ENCODE measurements at places on chromosomes 1 and 21. TPM values are rescaled to one million over a fixed set of nuclear protein-coding genes. Genes with fewer than 3 reads are reported as not detected.

GRCh38 chr1:29390075-29390474 lies 153.8 kb downstream of the PTPRU start:
- no peak for DNase-seq

DNA sequence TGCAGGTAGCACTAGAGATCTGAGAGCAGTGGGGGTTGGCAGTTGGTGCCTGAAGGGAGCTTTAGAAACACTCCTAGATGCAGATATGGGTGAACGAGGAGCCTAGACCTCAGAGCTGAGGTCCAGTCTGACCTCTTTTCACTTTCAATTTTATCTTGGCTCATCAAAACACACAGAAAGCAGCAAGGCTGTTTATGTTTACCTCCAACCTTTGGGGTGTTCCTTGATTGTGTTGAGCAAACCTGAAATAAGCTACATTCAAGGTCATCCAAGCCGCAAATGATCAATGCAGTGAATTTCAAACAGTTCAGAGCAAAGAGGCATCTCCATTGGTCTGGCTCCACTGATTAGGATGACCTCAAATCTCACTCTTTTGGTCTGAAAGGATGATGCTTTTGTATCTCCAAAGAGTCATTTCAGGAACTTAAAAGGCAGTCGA lies 1.3 kb downstream of the LY9 start:
- DNase-seq, result no peak

DNA sequence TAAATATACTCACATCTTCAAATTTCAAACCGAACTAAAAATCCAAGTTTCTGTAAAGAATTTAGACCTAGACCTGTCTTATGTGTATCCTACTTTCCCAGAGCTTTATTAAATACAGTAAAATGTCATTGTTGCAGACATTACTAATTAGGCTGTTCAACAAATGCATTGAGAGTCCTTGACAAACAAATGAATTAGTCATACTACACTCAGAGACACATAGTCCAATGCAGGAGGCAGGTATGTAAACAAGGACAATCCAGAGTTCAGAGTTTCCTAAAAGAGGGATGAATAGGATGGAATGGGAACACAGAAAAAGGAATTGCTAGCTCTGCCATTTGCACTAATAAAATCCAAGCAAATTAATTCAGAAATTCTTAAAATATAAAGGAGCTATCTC lies 1.6 kb upstream of the EGLN1 start:
- no peak for DNase-seq

DNA sequence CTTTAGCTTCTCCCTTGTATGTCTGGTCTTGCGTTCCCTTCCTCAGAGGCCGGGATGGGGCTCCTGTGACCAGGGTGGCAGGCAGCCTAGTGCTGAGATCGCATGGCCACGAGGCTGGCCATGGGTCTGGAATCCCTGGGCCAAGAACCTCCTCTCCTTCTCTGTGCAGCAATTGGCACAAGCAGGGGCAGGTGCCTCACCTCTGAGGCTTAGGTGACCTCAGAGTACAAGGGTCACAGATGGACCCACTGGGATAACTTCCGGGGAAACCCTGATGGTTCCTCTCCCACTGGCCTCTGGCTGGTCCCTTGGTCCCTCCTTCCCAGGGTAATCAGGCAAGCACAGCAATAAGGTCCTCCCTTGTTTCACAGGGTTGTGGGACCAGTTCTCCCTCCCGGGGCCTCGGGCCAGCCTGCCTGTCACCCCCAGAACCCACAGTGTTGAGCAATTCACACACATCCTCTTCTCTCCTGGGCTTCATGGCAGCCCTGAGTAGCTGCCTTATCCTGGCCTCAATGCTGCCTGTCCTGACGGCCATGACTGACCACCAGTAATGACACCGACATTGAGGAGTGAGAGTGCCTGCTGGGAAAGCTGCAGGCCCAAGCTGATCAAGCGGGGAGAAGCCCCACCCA lies 38.6 kb downstream of the BMP8A start:
- DNase-seq, result no peak

- peak; percentile 78 for DNase-seq
Observed at GRCh38 chr1:159197561-159198557, 6.8 kb upstream of the ACKR1 start.

S100A3 gene
- total RNA-seq, result not detected

SNX7 gene
- 23.8 TPM for total RNA-seq

FAM72D gene
- 4.8 TPM for total RNA-seq

All from H9 (cell line).